ENCODE measurements at places on chromosomes 5 and 9.
A peak's percentile ranks its signal among the peaks of the same experiment; 100 is the strongest.

GRCh38 chr5:93572608-93573353 is 8.2 kb downstream of the NR2F1-AS1 start:
- no peak for DNase-seq

DNA sequence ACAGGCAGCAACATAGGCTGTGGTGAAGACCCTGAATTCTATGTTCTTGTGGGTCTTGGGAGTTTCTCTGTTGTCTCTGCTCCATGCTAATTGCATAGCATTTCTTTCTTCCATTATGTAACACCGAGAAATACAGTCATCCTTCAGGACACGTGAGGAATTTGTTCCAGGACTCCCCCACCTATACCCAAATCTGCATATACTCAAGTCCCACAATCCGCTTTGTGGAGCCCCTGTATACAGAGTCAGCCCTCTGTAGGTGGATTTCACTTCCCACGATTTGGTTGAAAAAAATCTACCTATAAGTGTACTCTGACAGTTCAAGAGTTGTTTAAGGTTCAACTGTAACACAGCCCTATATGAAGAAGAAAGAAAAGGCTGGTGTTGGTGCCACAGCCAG is 22.1 kb downstream of the ANKRD33B start:
- DNase-seq = no peak

DNA sequence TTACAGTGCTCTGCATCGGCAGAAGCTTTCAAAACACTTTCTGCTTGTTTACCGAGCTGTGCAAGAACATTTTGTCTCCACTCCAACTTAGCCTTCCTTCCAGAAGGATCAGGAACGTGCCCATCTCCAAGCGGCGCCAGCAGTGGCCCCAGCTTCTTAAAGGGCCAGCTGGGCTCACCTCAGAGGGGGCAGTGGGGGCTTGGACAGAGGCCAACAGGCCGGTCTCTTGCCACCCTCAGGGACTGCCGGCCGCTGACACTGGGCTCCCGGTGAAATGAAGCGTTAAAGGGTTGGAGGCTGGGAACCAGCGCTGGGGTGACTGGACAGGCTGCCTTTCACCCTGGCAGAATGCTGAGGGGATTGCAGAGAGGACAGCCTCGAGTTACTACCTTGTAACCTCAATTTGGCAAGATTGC is 67.0 kb upstream of the RNU6ATAC start:
- no peak for DNase-seq

DNA sequence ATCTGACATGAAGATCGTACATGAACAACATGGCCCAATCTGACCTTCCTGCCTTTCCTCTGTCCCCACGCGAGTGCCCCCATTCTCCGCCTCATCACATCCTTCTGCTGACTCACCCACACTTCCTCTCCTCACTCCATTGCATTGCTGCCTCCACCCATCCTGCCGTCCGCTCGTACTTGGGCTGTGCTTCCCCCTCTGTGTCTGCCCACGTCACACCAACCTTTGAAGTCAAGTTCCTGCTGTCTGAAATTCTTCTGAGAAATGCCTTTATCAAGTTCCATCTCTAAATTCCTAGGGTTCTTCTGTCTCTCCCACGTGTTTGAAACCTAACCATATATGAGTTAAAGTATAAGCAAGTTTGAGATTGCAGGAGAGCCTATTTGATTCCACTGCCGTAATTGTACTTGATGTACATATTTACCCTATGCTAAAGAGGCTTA is 18.0 kb upstream of the STARD4 start:
- no peak for DNase-seq

- DNase-seq = peak; percentile 52
Observed at GRCh38 chr5:148970228-148970627, 92.6 kb downstream of the SH3TC2 start.

DNA sequence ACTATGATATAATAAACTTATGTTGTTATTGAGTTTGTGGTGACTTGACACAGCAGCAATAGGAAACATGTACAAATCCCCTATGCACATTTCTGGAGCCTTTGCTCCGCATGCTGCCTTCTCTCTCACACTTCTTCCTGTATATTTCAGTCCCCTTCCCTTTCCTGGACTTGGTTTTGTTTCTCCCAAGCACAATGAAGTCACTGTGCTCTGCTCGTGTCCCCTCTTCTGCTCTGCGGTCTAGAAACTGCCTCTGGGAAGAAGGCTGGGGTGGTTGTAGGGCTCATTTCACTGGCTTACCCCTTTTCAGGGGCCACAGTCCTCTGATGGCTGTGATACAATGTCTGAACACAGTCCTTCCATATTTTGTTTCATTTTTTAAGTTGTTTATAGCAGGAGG is 15.7 kb upstream of the FGD3 start:
- DNase-seq = no peak

- DNase-seq = no peak
Observed at GRCh38 chr9:134455934-134456755, 129.9 kb downstream of the RXRA start.

- no peak for DNase-seq
Observed at GRCh38 chr5:74529101-74529500, 111.4 kb downstream of the ENC1 start.

- no peak for DNase-seq
Observed at GRCh38 chr5:2714805-2715204, 36.7 kb downstream of the IRX2 start.

GRCh38 chr5:176413255-176413565 is 3.1 kb downstream of the CLTB start:
- no peak for DNase-seq

GRCh38 chr9:93194641-93195040 is 10.7 kb downstream of the WNK2 start:
- no peak for DNase-seq
